ENCODE measurements at places on chromosomes 4 and X.

DNA sequence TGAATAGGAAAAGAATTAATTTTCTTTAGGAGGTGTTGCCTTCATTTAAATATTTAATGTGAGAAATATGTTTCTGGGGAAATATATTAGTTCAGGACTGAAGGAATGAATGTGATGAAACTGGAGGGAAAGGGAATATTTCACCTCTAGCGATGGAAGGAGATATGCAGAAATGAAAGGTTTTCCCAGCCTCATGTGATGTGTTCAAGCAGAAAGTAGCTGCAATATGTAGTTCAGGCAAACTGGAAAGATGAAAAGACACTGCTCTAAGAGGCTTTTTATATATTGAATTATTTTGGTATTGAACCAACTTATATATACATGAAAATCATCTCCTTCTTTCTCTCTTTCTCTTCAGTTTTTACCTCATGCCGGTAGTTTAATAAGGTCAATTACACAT lies 3.4 kb downstream of the GRID2 start:
- DNase-seq, result no peak

DNA sequence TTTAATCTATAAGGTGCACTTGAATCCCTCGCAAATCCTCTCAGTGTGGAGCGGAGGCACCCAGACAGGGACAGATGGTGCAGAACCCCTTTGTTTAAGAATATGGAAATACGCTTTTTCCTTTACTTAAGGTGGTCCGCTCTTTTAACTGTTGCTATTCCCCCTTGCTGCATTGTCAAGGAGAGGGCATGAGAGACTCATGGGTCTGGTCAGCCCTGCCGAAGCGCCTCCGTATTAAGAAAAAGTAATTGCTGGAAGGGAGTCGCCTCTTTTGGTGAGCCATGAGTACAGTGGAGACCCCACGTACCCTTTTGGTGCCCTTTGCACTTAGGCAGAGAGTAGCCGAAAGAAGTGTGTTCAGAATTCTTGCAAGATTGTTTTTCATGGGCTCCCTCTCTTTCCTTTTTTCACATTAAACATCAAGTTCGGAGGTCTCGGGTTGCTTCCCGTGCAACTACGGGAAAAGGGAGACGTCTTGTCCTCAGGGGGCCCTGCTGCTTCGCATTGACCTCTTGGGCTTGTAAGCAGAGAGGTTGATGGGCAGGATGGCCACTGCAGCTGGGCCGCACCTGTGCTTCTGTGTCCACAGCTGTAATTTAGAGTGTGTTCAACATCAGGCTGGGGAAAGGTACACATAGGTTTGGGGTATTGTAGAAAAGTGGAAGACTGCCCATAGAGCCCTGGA lies 109.6 kb downstream of the SPRY1 start:
- DNase-seq, result no peak

- DNase-seq, result no peak
Measured at GRCh38 chr4:113749178-113749577, 12.4 kb downstream of the CAMK2D start.

DNA sequence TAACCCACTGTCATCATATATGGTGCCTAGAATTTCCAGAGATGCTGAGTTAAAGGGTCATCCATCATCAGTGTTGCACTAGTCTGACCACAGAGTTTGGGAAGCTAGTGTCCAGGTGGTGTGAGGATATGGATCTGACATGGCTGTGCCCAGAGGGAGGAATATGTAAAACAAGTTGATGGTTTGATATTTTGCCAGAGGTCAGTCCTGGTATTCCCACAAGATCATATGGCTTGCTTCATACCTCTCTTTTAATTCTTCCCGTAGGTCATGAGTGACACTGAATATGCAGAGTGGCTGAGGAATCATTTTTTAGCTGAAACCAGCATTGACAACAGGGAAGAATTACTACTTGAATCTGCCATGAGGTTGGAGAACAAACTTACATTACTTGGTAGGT lies 75.6 kb downstream of the ATP10D start:
- DNase-seq, result no peak

DNA sequence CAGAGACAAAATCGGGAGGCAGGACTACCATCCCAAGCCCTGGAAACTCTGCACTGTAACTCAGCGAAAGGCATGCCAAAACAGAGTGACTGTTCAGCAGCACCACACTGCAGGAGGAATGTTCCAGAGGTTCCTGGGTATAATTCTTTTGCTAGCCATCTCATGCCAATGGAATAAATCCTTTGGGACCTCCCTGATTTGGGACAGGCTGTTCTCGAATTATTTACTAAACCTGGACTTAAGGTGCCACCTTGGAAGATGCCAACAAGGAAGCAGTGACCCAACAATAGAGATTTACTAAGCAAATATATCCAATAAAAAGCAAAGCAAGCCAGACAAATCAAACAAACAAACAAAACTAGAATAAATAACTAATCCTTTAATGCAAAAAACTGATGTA lies 9.3 kb downstream of the AADAT start:
- no peak for DNase-seq

- peak; percentile 77 for DNase-seq
Measured at GRCh38 chr4:124713185-124713592, 657 bp upstream of the ANKRD50 start.

DNA sequence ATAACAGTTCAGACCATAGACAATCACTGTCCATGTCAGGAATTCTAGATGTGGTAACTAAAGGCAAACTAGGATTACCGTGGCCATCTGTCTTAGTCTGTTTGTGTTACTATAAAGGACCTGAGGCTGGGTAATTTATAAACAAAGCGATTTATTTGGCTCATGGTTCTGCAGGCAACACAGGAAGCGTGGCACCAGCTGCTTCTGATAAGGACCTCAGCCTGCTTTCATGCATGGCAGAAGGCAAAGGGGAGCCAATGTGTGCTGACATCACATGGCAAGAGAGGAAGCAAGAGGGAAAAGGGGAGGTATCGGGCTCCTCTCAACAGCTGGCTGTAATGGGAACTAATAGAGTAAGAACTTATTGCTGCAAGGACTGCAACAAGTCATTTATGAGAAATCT lies 376.7 kb downstream of the GPM6A start:
- DNase-seq, result no peak

GRCh38 chrX:115719171-115719570 lies 158.2 kb downstream of the PLS3 start:
- DNase-seq, result no peak

- DNase-seq, result no peak
Measured at GRCh38 chr4:26144526-26145155, 176.2 kb upstream of the RBPJ start.

DNA sequence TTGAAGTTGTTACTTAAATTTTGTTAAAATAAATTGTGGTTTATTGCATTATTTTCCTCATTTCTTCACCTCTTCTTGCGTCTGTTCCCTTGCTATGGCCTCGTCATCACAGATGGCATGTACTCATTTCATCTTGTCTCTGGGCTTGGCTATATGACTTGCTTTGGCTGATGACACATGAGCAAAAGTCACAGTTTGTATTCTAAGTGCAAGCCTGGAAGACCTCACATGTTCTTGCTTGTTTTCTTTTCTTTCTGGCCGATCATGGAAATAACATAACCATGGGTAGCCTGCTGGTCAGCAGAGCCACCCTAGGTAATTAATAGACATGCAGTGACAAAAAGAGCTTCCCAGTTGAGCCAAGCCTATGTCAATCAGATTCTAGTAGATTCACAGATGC lies 527.9 kb downstream of the SPRY1 start:
- no peak for DNase-seq

DNA sequence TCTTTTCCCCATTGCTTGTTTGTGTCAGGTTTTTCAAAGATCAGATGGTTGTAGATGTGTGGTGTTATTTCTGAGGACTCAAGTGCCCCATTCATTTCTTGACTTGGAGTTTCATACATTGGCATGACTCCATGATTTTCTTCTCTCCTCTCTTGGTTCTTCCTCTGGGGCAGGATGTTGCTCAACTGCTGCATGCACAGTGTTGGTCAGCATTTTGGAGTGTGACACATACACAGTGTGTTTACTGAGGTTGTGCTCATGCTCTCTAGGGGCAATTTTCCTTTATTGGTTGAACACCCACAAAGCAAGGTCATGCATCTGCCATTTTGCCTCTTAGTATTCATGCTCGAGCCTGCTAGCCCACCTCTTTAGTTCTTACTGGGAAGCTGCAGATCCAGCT lies 1993.8 kb downstream of the ARAP2 start:
- no peak for DNase-seq

GRCh38 chr4:148435654-148436406 lies 6.4 kb downstream of the NR3C2 start:
- no peak for DNase-seq

- no peak for DNase-seq
Measured at GRCh38 chr4:114076899-114077570, 97.6 kb upstream of the ARSJ start.
